ENCODE measurements at places on chromosomes 5 and 9. TPM values are rescaled to one million over a fixed set of nuclear protein-coding genes. Genes with fewer than 3 reads are reported as not detected.

DNA sequence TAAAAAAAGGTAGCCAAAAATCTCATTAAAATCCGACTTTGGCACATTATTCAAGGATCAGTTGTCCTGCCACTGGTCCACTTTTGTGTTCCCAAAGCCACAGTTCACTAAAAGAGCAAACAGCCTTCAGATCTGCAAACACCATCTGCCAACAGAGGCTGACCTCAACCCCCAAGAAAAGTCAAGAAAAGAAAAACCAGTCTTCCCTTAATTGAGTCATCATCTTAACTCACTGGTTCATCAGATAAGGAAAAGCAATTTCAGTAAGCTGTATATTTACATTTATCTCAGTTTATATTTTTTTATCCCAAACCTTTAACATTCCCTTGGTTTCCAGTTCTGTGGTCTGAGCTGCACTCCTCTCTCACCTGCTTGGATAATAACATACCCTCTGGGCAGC, 21.2 kb downstream of the RASEF start:
- no peak overlapping the region for H3K27ac ChIP-seq
- H3K4me3 ChIP-seq, result no peak overlapping the region
- no peaks in the 10 kb centered on the region for H3K36me3 ChIP-seq
- H3K27me3 ChIP-seq, result no peaks in the 10 kb centered on the region
- DNase-seq, result no peak

DNA sequence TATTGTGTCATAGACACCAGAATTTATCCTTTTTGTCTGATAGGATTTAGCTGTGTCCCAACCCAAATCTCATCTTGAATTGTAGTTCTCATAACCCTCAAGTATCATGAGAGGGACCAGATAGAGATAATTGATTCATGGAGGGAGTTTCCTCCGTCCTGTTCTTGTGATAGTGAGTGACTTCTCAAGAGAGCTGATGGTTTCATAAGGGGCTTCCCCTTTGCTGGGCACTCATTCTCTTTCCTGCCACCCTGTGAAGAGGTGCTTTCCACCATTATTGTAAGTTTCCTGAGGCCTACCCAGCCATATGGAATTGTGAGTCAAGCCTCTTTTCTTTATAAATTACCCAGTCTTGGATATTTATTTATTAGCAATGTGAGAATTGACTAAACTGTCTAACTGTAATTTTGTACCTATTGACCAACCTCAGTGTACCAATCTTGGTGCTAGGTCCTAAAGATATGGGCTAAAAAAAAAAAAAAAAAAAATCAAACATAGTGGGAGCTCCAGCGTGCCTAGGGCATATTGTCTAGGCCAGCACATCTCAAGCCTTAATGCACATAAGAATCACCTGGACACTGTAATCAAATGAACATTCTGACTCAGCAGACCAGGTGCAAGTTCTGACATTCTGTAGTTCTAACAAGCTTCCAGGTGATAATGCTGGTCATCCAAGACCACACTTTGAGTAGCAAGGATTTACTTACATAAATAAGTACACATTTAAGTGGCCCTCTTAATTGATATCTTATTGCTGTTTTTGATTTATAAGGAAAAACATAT, 30.5 kb downstream of the ST8SIA4 start:
- no peak for DNase-seq
- no peak overlapping the region for H3K27ac ChIP-seq
- peaks cover 71% of the 10 kb centered on the region for H3K36me3 ChIP-seq
- H3K27me3 ChIP-seq, result no peaks in the 10 kb centered on the region
- H3K4me3 ChIP-seq, result no peak overlapping the region

GRCh38 chr5:30832519-30832918, 361.0 kb upstream of the CDH6 start:
- H3K27me3 ChIP-seq, result no peaks in the 10 kb centered on the region
- no peaks in the 10 kb centered on the region for H3K36me3 ChIP-seq
- DNase-seq, result no peak
- no peaks in the 10 kb centered on the region for H3K4me1 ChIP-seq
- no peak overlapping the region for H3K4me3 ChIP-seq

DNA sequence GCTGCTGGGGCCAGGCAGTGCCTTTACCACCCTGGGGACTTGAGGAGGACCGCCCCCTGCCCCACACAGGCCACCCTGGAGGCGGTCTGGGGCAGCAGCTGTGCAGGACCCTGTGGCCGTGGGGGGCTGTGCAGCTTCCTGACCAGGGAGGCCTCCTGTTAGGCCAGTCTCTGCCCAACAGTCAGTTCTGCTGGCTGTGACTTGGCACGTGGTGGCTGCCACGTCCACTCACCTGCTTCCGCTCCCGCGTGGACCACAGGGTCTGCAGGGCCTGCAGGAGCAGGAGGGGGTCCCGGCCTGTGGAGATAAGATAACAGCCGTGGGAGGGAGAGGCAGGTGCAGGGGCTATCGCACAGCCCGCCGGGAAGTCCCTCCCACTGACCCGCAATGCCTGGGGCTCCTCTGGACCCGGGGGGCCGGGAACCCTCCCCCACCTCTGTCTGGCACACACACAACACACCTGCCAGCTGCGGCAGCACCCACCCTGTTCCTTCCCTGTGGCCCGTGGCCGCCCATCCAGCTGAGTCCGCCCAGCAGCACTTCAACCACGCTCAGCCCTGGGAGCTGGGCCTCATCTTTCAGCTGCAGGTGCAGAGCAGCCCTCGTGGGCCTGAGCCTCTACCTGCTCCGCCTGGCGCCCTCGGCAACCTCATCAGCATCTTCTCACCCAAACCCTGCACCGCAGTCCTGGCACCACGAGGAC, 39.7 kb downstream of the EXD3 start:
- H3K4me3 ChIP-seq, result no peak overlapping the region
- no peak for DNase-seq
- no peak overlapping the region for H3K27ac ChIP-seq
- no peaks in the 10 kb centered on the region for H3K27me3 ChIP-seq

DNA sequence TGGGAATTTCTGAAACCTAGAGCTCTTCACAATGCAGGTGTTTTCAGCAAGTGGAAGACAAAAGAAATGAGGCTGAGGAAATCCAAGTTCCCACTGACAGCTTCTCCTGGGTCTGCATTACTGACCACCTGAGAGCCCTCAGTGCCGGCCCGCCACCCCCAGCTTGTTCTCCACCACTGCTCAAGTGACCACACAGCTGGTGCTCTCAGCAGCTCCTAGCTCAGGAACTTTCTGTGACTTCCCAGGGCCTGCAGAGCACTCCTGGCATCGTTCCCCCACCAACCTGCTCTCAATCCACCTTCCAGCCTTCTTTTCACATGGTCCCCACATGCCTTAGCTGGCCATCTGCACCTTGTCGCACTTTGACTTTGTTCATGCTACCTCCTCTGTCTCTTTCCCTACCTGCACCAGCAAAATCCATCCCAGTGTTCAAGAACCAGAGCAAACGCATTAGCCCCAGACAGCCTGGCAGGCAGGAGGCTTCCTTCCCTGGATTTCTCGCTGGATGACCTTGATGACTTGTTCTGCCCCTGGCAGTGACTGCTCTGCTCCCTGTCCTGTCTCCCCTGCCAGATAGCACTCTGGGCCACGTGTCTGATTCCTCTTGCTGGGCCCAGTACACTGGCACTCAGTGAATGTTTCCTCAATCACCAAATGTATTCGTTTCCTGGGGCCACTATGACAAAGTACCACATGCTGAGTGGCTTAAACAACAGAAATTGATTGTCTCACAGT, 35.1 kb upstream of the NANS start:
- H3K27me3 ChIP-seq, result no peaks in the 10 kb centered on the region
- H3K4me3 ChIP-seq, result no peak overlapping the region
- no peak overlapping the region for H3K27ac ChIP-seq
- H3K36me3 ChIP-seq, result peaks cover 22% of the 10 kb centered on the region
- no peaks in the 10 kb centered on the region for H3K4me1 ChIP-seq

DNA sequence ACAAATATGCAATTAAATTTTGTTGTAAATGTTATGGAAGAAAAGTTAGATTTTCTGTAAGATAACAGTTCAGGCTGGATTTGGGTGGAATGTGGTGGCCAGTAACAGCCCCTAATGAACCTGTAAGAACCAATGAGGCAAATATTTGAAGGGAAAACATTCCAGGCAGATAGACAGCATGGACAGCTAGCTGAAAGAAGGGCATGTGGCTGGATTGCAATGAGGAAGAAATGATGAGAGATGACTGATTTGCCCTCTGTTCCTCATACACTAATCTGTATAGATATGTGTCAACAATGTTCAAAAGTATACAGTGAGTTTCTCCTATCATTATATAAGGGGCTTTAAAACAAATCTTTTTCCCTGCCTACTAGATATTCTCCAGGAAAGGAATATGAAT, 58.8 kb downstream of the MAN2A1 start:
- H3K27me3 ChIP-seq, result no peaks in the 10 kb centered on the region
- no peak overlapping the region for H3K27ac ChIP-seq
- no peak overlapping the region for H3K4me3 ChIP-seq

Gene MAST4
- 25.2 TPM for total RNA-seq

DNA sequence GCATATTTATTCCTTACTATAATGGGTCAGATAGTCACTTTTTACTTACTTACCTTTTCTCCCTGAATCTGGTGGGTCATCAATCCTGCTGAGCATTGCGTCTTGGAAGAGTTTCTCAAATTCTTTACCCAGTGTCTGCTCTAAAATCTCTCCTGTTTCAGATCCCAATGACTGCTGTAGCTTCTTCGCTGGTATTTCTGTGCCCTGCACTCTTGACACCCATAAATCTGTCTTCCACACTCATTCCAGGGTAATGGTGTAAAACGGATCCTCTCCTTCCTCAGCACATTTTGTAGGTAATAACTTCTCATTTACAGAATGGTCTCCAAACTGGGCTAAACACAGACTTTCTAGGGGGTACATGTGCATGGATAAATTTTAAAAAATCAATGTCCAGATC, 407.4 kb downstream of the DMAC1 start:
- DNase-seq, result no peak
- H3K36me3 ChIP-seq, result no peaks in the 10 kb centered on the region
- no peak overlapping the region for H3K4me3 ChIP-seq
- no peak overlapping the region for H3K27ac ChIP-seq
- peaks cover 21% of the 10 kb centered on the region for H3K27me3 ChIP-seq

DNA sequence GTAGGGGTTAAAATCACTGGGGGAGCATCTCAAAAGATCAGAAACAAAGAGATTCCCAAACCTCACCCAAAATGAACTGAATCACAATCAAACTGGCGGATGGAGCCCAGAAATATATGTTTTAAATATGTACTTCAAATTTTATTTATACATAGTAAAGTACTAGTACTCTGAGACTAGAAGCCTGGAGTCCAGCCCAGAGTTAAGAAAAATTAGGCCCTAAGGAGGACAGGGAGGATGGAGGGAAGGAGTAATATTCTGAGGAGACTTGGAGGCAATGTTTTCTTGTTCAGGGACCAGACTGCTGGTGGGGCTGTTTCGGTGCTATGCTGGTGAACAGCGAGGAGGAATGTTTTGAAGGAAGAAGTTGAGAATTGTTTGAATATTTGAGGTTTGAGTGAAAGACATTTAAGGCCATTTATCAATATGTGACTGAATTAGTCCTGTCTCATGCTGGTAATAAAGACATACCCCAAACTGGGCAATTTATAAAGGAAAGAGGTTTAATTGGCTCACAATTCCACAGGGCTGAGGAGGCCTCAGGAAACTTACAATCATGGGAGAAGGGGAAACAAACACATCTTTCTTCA, 552.4 kb upstream of the DAB2 start:
- H3K36me3 ChIP-seq, result peaks cover 1% of the 10 kb centered on the region
- no peak for DNase-seq
- no peaks in the 10 kb centered on the region for H3K27me3 ChIP-seq
- no peak overlapping the region for H3K4me3 ChIP-seq
- no peak overlapping the region for H3K27ac ChIP-seq
- no peaks in the 10 kb centered on the region for H3K4me1 ChIP-seq

GRCh38 chr9:71758785-71759184, 9.5 kb downstream of the CEMIP2 start:
- peaks cover 22% of the 10 kb centered on the region for H3K36me3 ChIP-seq
- no peak overlapping the region for H3K27ac ChIP-seq
- H3K4me3 ChIP-seq, result no peak overlapping the region
- no peaks in the 10 kb centered on the region for H3K27me3 ChIP-seq

Gene CD180
- not detected for total RNA-seq

Gene FABP6
- total RNA-seq, result not detected

GRCh38 chr5:155625315-155625714, 611.8 kb downstream of the KIF4B start:
- H3K27me3 ChIP-seq, result peaks cover 3% of the 10 kb centered on the region
- no peak for DNase-seq
- no peaks in the 10 kb centered on the region for H3K36me3 ChIP-seq
- H3K4me1 ChIP-seq, result no peaks in the 10 kb centered on the region
- no peak overlapping the region for H3K4me3 ChIP-seq

Gene TRUB2
- 34.2 TPM for total RNA-seq

DNA sequence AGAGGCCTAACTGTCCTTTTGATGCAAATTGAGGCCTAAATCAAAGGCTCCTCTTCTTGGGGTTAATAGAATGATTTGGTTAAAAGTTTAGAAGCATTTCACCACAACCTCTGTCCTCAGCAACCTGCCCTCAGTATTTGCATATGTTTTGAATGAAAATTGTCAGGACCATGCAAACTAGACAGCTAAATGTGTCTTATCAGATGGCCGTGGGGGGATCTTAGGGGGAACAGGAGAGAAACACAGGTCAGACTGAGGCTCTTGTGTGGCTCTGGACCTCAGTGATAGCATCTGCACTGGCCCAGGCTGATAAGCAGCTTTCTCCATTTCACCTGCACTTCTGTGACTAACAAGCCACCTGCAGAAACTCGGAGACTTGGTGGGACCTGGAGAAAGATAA, 49.0 kb downstream of the FOXI1 start:
- H3K27me3 ChIP-seq, result no peaks in the 10 kb centered on the region
- H3K4me1 ChIP-seq, result no peaks in the 10 kb centered on the region
- no peak overlapping the region for H3K27ac ChIP-seq
- no peaks in the 10 kb centered on the region for H3K36me3 ChIP-seq

DNA sequence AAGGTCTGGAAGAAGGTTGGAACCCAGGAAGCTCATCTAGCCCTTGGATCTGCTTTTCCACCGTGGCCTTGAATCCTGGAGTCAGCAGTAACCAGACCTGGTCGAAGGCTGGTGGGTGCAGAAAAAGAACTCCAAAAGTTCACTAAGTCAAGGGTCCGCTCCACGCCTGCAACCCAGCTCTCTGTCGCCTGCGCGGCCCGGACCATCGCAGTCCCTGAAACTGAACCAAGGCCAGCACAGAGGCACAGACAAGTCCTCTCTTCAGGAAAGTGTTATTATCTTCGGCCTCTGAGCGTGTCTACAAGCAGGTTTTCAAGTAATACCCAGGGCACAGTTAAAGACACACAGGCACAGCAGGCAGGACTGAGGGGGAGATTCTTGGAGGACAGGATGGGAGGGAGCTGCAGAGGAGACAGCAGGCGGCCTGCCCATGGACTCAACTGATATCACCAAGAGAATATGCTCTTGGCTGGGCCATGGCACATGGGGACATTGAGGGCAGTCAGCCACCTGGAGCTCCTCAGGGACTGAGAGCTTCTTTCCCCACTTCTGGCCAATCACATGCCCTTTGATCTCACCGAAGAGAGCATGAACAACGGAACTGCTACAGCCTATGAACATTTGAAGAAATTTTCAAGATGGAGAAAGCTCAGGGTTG, 45.8 kb upstream of the SEMA4D start:
- no peaks in the 10 kb centered on the region for H3K27me3 ChIP-seq
- H3K4me1 ChIP-seq, result peaks cover 25% of the 10 kb centered on the region
- H3K36me3 ChIP-seq, result peaks cover 18% of the 10 kb centered on the region
- H3K27ac ChIP-seq, result peak overlapping the region; percentile 22
- no peak overlapping the region for H3K4me3 ChIP-seq

GRCh38 chr5:7534505-7534904, 138.6 kb downstream of the ADCY2 start:
- no peak for DNase-seq
- H3K4me1 ChIP-seq, result no peaks in the 10 kb centered on the region
- no peak overlapping the region for H3K4me3 ChIP-seq

GRCh38 chr9:125821078-125821477, 73.9 kb downstream of the PBX3 start:
- H3K27me3 ChIP-seq, result no peaks in the 10 kb centered on the region
- no peak overlapping the region for H3K27ac ChIP-seq
- H3K36me3 ChIP-seq, result peaks cover 2% of the 10 kb centered on the region
- peaks cover 16% of the 10 kb centered on the region for H3K4me1 ChIP-seq
- no peak for DNase-seq
